ENCODE measurements at places on chromosomes 4 and X.

DNA sequence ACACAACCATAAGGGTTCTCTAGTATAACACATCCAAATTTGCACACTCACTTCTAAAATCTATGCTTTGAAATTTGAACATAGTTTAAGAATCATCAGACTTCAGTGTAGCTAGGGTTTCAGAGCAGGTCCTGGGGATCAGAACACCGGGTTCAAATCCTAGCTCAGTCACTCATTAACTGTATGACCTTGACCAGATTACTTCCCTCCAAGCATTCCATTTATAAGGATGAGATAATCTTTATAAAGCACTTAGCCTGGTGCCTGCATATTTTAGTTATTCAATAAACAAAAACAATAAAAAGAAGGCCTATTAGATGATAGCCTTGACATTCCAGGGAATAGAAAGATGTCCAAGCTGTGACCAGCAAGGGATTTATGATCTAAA is 4.8 kb upstream of the STBD1 start:
- no peak overlapping the region for H3K4me3 ChIP-seq
- no peak overlapping the region for H3K27ac ChIP-seq
- ATAC-seq, result no peak
- peaks cover 51% of the 10 kb centered on the region for H3K27me3 ChIP-seq
- peaks cover 11% of the 10 kb centered on the region for H3K4me1 ChIP-seq

- no peaks in the 10 kb centered on the region for H3K27me3 ChIP-seq
- no peak overlapping the region for H3K27ac ChIP-seq
- no peak for ATAC-seq
- H3K36me3 ChIP-seq, result peaks cover 5% of the 10 kb centered on the region
Observed at GRCh38 chrX:43525901-43526610, 130.0 kb upstream of the MAOA start.

GRCh38 chr4:188282471-188283232 is 143.4 kb downstream of the TRIML1 start:
- H3K36me3 ChIP-seq, result no peaks in the 10 kb centered on the region
- peaks cover 10% of the 10 kb centered on the region for H3K27me3 ChIP-seq
- no peak for ATAC-seq

DNA sequence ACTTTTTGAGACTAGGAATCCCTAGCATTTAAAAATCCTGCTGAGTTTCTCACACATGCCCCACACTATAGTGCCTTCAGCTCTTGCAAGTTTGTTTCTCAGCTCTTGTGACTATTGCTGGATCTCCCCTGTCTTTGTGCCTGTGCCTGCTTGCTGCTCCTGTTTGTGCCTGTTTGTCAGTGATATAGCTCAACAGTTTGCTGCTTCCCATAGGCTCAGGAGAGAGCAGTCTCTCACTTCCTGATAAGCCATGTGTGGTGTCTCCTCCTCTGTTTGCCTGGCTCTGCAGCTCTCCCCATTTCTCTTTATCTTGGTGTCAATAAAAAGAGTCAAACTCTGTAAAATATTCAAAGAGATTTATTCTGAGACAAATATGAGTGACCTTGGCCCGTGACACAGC is 259.8 kb upstream of the CLNK start:
- peaks cover 1% of the 10 kb centered on the region for H3K4me1 ChIP-seq
- no peak overlapping the region for H3K4me3 ChIP-seq
- H3K27ac ChIP-seq, result no peak overlapping the region
- H3K36me3 ChIP-seq, result peaks cover 10% of the 10 kb centered on the region
- ATAC-seq, result no peak

DNA sequence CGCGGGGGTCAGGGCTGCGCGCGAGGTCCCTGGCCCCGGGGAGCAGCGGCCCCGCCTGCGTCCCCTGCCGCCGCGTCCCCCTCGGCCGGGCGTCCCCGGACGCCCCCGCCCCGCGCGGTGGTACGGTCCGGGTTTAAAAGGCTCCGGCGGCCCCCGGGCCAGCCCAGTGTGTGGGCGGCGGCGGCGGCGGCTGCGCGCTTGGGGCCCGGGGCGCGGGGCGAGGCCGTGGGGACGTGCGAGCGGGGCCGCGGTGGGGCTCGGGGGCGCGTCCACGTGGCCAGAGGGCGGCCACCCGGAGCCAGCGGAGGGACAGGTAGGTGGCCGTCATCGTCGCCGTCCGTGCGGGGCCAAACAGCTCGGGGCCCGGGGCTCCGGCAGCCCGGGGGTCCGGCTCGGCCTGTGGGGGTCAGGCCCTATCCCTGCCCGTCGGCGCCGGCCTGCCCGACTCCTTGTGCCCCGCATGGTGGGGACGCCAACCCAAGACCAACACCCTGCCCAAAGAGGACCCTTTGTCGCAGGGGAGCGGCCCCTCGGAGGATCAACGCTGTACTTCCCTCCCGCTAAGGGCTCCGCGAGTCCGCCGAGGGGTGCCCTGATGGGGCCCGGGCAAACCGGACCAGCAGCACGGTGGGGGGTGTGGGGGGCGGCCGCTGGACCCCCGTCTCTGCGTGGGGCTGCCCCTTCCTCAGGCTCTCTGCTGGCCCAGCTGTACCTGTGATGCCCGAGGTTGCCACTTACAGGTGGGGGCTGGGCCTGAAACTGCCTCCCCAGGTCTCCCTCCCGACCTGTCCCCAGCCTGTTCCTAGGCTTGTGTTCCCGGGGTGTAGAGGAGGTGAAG is at the start of gene PLXNA3:
Gene PLXNA3, plus strand, starts transcription at position 166 of the 838 bp plus-strand sequence. CDS start 1,903 bp downstream, outside the sequence.
- peaks cover 19% of the 10 kb centered on the region for H3K4me1 ChIP-seq
- peak; percentile 87 for ATAC-seq
- H3K27ac ChIP-seq, result peak within 1 kb of the TSS; percentile 95
- H3K27me3 ChIP-seq, result no peaks in the 10 kb centered on the region

DNA sequence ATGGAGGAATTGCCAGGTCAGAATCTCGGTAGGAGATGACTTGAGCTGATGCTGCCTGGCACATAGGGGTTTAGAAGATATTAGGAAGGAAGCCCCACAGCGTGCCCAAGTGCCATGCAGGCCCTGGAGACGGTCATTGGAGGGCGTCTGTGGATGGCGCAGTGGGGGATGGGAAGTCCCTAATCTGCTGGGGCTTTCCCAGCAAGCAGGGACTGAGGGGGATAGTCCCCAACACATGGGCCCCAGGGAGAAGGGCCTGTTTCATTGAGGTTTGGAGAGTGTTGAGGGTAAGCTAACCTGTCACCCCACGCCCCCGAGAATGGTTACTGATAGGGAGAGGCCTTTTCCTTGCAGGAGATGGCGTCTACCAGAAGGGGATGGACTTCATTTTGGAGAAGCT is 7.8 kb downstream of the TAFAZZIN start:
- H3K27me3 ChIP-seq, result no peaks in the 10 kb centered on the region
- peak overlapping the region; percentile 60 for H3K27ac ChIP-seq

DNA sequence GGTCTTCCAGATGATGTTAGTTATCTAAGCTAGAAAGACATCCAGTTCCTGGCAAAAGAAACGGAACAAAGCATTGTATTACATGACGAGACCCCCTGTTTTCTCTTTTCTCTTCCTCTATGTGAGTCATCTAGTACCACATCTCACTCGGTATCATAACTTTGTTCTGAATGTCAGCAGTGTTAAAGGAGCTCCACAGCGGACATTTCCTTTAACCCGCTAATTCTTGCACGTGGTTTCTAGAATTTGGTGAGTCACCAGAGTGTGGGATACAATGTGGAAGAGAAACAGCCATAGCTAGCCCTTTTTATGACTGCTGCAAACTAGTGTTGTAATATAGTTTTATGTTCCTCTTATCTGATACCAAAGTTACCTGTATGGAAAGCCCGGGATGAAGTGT is 243.7 kb downstream of the TENM3 start:
- no peak for ATAC-seq
- H3K4me1 ChIP-seq, result no peaks in the 10 kb centered on the region
- H3K27me3 ChIP-seq, result no peaks in the 10 kb centered on the region
- no peaks in the 10 kb centered on the region for H3K36me3 ChIP-seq

GRCh38 chr4:140117947-140118346 is 36.0 kb downstream of the MAML3 start:
- peaks cover 7% of the 10 kb centered on the region for H3K4me1 ChIP-seq
- H3K36me3 ChIP-seq, result no peaks in the 10 kb centered on the region
- ATAC-seq, result no peak
- H3K27me3 ChIP-seq, result peaks cover 23% of the 10 kb centered on the region

DNA sequence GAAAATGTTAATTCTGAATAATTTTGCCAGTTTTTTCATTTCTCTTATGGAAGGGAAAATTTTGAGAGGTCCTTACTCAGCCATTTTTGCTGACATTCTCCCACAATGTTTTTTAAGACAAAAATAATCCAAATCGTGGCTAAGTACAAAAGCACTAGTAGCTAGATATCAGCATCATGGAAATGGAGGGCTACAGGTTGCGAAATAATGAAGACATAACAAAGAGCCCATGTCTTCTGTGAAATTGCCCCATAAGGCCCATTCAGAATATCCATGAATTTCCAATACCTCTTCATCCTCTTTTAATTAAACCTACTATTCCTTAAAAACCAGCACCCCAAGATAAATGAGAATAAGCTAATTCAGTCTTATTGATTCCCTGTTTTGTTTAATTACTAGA is 107.4 kb downstream of the HNRNPD start:
- no peak overlapping the region for H3K4me3 ChIP-seq
- no peaks in the 10 kb centered on the region for H3K36me3 ChIP-seq
- peaks cover 9% of the 10 kb centered on the region for H3K4me1 ChIP-seq
- no peak for ATAC-seq
- no peak overlapping the region for H3K27ac ChIP-seq

- H3K36me3 ChIP-seq, result no peaks in the 10 kb centered on the region
- no peaks in the 10 kb centered on the region for H3K27me3 ChIP-seq
- H3K27ac ChIP-seq, result no peak overlapping the region
- H3K4me3 ChIP-seq, result no peak overlapping the region
Observed at GRCh38 chrX:22968494-22968893, 31.3 kb upstream of the DDX53 start.

DNA sequence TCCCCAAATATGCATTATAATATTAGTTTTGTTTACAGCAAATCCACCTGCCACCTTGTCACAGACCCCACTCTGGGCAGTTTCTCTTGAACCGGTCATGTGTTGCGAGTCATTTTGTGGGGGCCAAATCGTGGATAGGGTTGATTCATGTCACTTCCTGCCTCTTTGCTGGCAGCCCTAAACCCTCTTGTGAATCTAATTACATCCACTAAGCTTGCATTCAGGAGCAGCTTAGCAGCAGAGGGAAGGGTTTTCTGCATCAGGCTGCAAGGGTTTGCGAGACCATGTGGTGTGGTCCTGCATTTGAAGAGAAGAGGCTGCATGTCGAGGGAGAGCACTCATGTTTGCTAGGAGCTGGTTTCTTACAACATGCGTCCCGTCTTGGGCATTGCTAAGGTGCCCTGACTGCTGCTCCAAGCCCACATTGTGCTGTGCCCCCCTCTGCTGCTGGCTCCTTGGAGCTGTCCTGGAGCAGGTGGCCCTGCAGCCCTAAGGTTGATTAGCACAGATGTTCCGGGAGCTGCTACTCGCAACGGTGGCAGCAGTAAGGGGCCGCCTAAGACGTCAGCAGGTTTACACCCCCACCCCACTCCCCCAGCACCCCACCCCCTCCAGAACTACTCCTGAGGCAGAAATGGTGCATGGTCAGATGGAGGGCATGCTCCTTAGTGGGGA is 88.9 kb upstream of the CLDN34 start:
- no peak overlapping the region for H3K4me3 ChIP-seq
- H3K4me1 ChIP-seq, result peaks cover 6% of the 10 kb centered on the region
- peaks cover 12% of the 10 kb centered on the region for H3K27me3 ChIP-seq
- H3K36me3 ChIP-seq, result no peaks in the 10 kb centered on the region

DNA sequence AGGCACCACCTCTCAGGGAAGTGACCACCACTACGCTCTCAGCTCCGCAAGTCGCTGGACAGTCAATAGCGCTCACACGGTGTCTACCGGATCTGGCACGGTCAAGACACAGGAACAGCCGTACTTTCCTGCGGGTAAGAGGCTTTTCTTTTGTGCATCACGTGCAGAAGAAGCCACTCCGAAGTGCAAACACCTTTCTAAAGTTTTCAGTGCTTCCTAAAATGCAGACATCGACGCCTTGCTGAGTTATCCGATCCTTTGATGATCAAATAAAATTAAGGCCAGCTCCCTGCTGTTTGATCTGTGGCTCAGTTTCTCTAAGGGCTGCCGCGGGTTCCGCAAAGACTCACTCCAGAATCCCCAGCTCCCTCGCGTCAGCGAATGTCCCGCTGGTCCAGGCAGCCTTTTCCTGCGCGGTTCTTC is 71.8 kb downstream of the FBXO8 start:
- H3K36me3 ChIP-seq, result no peaks in the 10 kb centered on the region
- ATAC-seq, result no peak

All from stimulated activated memory B cell treated with anti-CD40 and anti-IgM and Interleukin-4, amounts not matched to agents 10 μg/mL and 1 μg/mL and 100 μg/mL, for 72 hours (primary cell).